Left kidney (tissue), 8 donors: ENCODE measurements at places on chromosomes 7 and 10. TPM values are rescaled to one million over a fixed set of nuclear protein-coding genes. Genes with fewer than 3 reads are reported as not detected.
A peak's percentile ranks its signal among the peaks of the same experiment; 100 is the strongest.

STEAP2 gene
- polyA plus RNA-seq: 22.7 TPM

GRCh38 chr10:133475821-133476640 is 22.3 kb downstream of the SCART1 start:
- DNase-seq: no peak

- DNase-seq: no peak
These were observed 72.1 kb downstream of the PTEN start for GRCh38 chr10:87935290-87936141.

GRCh38 chr10:73914036-73914435 is 3.1 kb downstream of the PLAU start:
- DNase-seq: no peak

SEMA4G gene
- 63.0 TPM for polyA plus RNA-seq

COL26A1 gene
- 22.5 TPM for polyA plus RNA-seq

DNA sequence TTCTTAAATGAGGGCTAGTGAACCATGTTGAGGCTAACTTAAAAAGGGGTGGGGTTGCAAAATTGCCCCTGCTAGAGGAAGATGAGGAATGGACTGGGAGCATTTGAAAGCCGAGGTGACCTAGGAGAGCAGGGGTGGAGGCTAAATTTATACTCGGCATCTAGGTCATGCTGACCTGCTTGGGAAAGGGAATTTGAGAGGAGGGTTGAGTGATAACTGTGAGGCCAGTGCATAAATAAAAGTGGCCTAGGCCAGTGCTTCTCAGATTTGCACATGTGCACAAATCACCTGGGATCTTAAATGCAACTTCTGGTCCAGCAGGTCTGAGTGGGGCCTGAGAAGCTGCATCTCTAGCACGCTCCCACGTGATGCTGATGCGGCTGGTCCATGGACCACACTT is 70.4 kb downstream of the CDK1 start:
- no peak for DNase-seq

- no peak for DNase-seq
These were observed 43.3 kb upstream of the EZH2 start for GRCh38 chr7:148927123-148928045.

GRCh38 chr7:2757361-2757903 is 69.4 kb downstream of the AMZ1 start:
- DNase-seq: no peak

TUBB8 gene
- polyA plus RNA-seq: 1.1 TPM

NKX2-3 gene
- not detected for polyA plus RNA-seq

CALHM3 gene
- not detected for polyA plus RNA-seq

- DNase-seq: no peak
These were observed 6.6 kb upstream of the FEZF1 start for GRCh38 chr7:122311050-122311700.

LIPJ gene
- polyA plus RNA-seq: 0.10 TPM

SEM1 gene
- polyA plus RNA-seq: 170 TPM

DNA sequence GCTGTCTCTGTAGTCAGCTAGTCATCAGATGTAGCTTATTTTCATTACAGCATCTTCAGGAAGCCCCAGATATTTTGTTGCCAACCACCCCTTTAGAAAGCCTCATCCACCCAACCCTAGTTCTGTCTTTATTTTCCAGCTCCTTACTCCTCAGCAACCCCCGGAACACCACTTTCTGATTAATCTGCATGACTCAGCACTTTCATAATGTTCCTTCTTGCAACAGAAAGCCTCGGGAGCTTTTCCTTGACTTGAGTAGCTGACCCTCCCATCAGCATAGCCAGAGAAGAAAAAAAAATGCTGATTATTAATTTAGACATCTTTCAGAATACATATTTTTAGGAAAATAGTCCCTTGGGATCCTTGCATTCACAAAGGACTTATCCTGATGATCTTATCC is 244.0 kb upstream of the CXCL12 start:
- DNase-seq: no peak

GRCh38 chr7:2005786-2006185 is 227.0 kb downstream of the MAD1L1 start:
- DNase-seq: no peak

EFCAB10 gene
- polyA plus RNA-seq: 2.2 TPM

NUTM2E gene
- polyA plus RNA-seq: 0.18 TPM

- no peak for DNase-seq
These were observed 233.4 kb upstream of the SLC26A5 start for GRCh38 chr7:103679151-103680132.

TACC2 gene
- 47.5 TPM for polyA plus RNA-seq

GRCh38 chr7:109930049-109930448 is 1160.9 kb upstream of the LRRN3 start:
- DNase-seq: no peak

GIMAP7 gene
- 12.4 TPM for polyA plus RNA-seq

GRCh38 chr7:139734395-139734794 is 43.4 kb downstream of the HIPK2 start:
- DNase-seq: no peak

DNA sequence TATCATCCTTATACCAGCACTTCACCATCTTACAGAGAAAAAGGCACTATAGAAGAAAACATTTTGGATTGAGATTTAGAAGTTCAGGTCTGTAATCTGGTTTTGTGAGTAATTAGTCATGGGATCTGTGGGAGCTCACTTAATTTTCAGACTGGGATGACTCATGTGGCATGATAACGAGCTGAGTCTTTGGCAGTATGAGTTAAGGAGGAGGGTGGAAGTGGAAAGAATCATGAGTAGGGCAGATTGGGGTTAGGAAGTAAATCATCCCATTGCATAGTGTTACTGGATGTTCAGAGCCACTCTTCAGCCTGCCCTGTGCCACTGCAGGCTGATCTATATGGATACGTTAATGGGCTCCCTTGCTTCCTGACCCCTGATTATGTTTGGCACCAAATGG is 64.9 kb downstream of the ZNF92 start:
- no peak for DNase-seq

DNA sequence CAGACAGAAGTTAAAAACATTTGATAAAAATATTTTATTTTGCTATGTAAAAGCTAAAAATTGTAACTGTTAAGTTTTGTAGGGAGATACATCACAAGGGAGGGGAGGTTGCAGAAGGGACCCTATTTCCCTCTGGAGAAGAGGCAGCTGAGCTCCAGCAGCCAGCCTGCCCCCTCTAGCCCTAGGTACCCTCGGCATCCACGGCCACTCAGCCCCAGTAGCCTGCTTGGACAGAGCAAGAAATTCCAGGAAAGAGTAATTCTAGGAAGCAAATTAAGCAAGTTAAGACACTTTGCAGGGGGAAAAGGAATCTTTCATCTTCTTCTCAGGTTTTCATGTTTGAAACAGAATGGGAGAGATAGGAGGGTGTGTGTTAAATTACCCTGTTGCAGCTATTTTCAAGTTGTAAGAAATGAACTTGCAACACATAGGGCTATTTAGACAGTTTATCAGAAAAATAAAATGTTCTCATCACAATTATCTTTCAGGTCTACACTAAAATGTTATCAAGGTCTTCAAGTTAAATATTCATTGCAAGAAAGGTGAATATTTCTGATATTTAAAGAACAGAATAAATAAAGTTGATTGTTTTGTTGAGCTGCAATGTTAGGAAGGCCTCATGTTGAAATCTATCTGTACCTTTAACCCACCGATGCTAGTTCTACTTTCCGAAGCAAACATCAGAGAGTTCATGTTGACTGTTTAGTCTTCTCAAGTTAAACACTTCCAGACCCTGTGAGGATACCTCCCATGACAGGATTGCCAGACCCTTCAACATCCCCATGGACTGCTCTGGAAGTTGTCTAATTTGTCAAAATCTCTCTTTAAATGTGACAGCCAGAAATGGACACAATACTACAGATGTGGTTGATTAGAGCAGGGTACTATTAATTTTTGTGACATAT is 5.5 kb downstream of the SGCE start:
- no peak for DNase-seq

DNA sequence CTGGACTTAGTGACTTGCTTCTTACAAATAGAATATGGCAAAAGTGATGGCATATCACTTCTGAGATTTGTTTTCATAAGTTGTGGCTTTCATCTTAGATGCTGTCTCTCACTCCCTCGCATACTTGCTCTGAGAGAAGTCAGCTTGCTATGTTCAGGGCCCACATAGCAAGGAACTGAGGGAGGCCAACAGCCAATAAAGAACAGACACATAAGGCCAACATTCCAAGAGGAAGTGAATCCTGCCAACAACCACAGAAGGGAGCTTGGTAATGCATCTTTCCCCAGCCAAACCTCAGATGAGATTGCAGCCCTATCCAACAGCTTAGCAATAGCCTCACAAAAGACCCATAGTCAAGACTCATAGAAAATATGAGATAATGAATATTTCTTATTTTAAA is 39.2 kb upstream of the DMTF1 start:
- DNase-seq: no peak

DNA sequence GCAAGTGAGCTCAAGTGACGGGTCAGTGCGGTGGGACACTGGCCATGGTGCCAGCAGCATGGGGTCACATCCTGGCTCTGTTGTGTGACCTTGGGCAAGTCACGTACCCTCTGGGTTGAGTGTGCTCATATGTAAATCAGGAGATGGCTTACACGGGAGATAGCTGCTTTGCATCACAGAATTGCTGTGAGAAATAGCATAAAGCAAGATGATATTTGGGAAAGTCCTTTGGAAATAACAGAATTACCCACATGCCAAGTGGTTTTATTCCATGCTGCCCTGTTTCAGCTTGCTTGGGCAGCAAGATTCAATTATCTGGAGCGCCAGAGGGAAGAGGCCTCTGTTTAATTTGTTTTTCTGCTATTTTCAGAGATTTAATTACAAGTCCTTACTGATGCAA is 48.9 kb downstream of the LYZL2 start:
- no peak for DNase-seq

- no peak for DNase-seq
These were observed 9.4 kb upstream of the INPP5A start for GRCh38 chr10:132528064-132528691.

DNA sequence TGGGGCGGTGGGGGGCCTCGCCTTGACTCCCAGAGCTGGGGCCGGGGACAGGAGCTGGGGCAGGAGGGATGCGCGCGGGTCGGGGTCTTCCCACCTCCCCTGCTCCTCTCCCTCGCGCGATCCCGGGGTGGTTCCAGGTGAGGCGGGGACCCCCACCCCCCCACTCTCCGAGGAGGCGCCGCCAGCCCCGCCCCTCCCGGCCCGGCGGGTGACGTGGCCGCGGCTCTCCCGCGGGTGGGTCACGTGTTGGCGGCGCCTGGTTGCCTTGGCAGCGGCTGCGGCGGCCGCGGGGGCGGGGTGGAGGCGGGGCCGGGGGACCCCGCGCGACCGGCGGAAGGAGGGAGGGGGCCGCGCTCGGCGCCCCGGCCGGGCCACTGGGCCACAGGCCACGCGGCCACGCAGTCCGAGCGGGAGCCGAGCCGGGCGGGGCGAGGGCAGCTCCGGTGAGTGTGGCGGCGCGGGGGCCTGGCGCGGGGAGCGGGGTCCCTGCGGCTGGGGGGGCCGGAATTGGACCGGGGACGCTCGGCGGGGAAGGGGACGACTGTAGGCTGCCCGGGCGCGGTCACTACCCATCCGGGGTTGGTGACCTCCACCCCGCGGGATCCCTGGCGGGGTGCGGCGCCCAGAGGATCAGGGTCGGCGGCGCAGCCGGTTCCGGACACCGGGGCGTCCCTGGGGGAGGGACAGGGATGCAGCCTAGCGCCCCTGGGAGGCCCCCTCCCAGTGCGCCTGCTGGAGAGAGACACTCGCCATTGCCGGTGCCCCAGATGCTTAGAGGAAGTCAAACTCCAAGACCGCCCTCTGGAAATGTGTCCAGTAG is at the start of gene ORAI2:
Gene ORAI2, plus strand, starts transcription at position 357 of the 820 bp plus-strand sequence. CDS start 5,382 bp downstream, outside the sequence.
- peak; percentile 65 for DNase-seq

DNA sequence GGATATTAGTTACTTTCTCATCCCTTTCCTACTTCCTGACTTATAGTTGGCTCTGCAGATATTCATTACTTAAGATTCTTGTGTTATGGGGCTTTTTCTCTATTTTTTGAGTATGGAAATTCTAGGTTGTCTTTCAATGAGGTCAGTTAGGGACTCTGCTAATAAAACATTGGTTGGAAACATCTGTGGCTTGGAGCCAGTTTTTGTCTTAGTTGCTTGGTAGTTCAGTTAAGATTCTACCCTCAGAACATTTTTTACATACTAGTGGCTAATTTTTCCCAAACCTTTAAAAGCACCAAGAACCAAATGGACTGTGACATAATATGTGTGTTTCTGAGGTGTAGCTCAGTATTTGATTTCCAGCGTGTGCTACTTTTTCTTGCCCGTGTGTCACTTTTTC is 305.6 kb upstream of the FZD1 start:
- no peak for DNase-seq

- DNase-seq: no peak
These were observed 193.6 kb upstream of the KLF14 start for GRCh38 chr7:130927564-130927963.

DNA sequence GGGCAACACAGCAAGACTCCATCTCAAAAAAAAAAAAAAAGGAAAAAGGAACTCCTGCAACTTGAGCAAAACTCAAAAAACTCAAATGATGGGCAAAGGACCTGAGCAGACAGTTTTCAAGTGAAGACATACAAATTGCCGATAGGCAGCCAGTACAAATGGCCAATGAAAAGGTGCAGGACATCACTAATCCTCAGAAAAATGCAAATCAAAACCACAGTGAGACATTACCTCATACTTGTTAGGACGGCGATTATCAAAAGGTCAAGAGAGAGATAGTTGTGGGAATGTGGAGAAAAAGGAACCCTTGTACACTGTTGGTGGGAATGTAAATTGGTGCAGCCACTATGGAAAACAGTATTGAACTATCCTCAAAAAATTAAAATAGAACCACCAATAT is 16.8 kb downstream of the SVOPL start:
- DNase-seq: no peak

GRCh38 chr7:112089551-112089950 is 116.6 kb downstream of the DOCK4 start:
- DNase-seq: no peak

DNA sequence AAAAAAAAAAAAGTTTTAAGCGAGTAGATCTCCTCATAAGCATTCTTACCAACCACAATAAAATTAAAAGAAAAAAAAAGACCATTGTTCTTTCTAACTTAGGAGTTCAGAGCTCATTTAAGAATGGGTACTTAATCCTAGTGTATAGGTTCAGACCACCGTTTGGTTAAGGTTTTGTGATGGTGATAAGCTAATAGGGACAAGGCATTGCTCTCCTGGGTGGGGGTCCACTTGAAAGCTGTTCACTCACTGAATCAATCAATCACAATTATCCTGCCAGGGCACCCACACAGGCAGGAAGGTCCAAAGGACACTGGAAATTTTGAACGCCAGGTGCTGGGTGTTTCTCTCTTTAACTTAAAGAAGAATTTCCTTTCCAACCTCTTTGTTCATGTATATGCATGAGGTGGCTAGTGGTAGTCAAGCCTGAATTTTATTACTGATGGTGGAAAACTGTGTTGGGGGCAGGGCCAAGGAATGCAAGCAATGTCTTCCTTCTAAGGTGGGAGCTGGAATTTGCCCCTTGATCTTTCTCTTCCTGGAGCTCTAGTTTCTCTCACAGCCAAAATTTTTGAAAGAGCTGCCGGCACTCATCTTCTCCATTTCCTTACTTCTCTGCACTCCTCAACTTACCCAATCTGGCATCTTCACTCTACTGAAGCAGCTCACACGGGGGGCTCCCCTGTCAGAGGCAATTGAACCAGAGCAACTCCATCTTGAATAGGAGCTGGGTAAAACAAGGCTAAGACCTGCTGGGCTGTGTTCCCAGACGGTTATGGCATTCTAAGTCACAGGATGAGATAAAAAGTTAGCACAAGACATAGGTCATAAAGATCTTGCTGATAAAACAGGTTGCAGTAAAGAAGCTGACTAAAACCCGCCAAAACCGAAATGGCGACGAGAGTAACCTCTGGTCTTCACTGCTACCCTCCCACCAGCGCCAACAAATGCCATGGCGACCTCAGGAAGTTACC is 7.5 kb upstream of the FAM131B start:
- DNase-seq: no peak

- no peak for DNase-seq
These were observed 77.8 kb downstream of the BAMBI start for GRCh38 chr10:28754930-28755718.

- DNase-seq: no peak
These were observed 44.8 kb upstream of the GRID1 start for GRCh38 chr10:86411281-86411841.
